ENCODE measurements at places on chromosomes 1 and 21.

GRCh38 chr1:7121622-7121988, 336.4 kb downstream of the CAMTA1 start:
- no peak overlapping the region for H3K4me3 ChIP-seq
- H3K27ac ChIP-seq, result no peak overlapping the region
- no peaks in the 10 kb centered on the region for H3K4me1 ChIP-seq
- H3K27me3 ChIP-seq, result peaks cover 1% of the 10 kb centered on the region
- no peaks in the 10 kb centered on the region for H3K36me3 ChIP-seq

DNA sequence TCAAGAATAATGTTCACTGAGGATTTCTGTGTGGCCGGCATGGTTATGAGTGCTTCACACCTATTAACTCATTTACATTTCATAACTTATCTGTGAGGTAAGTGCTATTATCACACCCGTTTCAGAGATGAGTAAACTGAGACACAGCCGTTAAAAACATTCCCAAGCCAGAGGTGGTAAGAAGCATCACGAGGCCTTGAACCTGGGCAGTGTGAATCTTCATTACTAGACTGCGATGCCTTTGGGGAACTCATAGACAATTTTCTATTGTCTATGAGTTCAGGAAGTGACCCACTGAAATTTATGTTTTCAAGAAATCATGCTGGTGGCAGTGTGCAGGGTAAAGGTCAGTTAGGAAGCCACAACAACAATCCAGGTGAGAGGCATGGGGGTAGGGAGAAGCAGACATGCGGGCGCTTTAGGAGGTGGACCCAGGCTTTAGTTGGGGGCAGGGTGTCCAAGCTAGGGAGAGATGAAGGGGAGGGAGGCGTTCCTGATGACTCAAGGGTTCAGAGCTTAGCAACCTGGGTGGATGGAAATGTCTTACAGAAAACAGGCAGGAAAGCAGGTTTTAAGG, 14.5 kb downstream of the GNG12 start:
- H3K4me1 ChIP-seq, result no peaks in the 10 kb centered on the region
- H3K4me3 ChIP-seq, result no peak overlapping the region
- no peaks in the 10 kb centered on the region for H3K36me3 ChIP-seq
- DNase-seq, result no peak
- H3K27ac ChIP-seq, result no peak overlapping the region

GRCh38 chr1:69738458-69739250, 170.9 kb downstream of the LRRC7 start:
- H3K27ac ChIP-seq, result no peak overlapping the region
- H3K27me3 ChIP-seq, result no peaks in the 10 kb centered on the region
- no peak overlapping the region for H3K4me3 ChIP-seq
- DNase-seq, result no peak
- no peaks in the 10 kb centered on the region for H3K36me3 ChIP-seq

DNA sequence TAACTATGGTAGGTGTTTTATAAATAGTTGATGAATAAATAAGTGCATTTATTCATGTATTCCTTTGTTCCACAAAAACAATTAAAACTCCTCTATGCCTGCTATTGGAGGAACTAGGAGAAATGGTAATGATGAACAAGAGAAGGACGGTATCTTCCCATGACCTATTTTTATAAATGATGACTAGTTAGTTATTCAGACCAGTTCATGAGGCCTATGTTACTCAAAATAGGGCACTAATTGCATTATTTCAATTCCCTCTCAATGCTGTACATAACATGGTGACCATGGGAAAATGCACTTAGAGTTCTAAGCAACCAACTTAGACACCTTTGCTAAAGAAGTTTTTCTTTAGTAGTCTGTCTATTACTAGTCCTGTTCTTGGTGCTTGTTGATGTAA, 53.1 kb downstream of the XCL1 start:
- no peaks in the 10 kb centered on the region for H3K36me3 ChIP-seq
- no peak overlapping the region for H3K4me3 ChIP-seq
- no peak overlapping the region for H3K27ac ChIP-seq
- peaks cover 7% of the 10 kb centered on the region for H3K27me3 ChIP-seq
- DNase-seq, result no peak

DNA sequence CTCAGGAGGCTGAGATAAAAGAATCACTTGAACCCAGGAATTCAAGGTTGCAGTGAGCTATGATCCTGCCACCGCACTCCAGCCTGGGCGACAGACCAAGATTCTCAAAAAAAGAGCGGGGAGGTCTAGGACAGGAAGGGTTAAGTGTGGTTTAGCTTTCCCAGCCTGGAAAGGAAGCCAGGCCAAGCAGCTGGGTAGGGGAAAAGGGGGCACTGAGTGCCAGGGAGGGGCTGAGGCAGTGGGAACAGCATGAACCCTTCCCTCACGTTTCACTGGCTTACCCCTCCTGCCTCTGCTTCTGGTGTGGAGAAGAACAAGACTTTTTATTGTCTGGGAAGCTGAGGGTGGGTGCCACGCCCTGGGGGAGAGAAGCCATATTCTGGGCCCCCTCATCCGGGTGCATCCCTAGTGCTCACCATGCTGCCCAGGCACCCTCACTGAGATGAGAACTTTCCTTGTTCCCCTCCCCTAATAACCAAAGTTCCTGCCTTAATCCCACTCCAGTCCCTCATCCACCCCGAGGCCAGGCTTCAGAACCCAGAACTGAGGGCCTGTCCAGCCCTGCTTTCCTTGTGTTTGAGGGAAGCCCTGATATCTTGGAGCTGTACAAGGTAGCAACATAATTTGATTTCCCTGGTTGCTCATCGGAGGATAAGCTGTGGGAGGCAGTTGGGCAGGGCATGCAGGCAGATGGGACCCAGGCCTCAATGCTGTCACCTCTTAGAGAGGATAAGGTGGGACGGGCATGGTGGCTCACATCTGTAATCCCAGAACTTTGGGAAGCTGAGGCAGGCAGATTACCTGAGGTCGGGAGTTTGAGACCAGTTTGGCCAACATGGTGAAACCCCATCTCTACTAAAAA, 2.0 kb upstream of the LMNA start:
- H3K27ac ChIP-seq, result no peak overlapping the region
- H3K4me1 ChIP-seq, result peaks cover 27% of the 10 kb centered on the region
- no peak for DNase-seq
- no peak overlapping the region for H3K4me3 ChIP-seq

DNA sequence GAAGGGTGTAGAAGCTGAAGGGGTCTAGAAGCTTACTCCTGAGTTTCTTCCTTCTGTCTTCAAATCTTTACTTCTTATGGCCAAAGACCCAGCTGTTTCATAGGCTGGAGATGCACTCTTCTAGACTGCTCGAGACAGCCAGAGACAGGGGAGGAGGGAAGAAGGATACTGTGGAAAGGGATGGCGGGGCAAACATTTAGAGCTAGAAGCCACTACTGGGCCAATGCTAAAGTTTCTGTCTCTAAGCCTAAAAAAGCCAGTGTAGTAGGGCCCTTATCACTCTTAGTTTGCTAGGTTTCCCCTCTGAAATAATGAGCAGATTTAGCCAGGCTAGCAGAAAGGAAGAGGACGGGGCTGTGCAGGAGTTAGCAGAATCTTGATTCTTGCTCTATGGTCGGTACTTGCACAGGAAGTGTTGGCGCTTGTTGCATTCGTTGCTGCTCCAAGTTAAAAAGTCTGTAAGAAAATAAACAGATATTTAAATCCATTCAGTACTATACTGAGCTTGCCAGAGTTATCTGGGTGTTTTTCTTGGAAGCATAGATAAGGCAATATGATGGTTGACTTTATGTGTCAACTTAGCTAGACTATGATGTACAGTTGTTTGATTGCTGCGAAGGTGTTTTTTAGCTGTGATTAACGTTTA, 16.9 kb downstream of the REG4 start:
- no peak overlapping the region for H3K4me3 ChIP-seq
- peaks cover 38% of the 10 kb centered on the region for H3K4me1 ChIP-seq
- H3K27ac ChIP-seq, result no peak overlapping the region
- peaks cover 14% of the 10 kb centered on the region for H3K27me3 ChIP-seq
- no peak for DNase-seq

DNA sequence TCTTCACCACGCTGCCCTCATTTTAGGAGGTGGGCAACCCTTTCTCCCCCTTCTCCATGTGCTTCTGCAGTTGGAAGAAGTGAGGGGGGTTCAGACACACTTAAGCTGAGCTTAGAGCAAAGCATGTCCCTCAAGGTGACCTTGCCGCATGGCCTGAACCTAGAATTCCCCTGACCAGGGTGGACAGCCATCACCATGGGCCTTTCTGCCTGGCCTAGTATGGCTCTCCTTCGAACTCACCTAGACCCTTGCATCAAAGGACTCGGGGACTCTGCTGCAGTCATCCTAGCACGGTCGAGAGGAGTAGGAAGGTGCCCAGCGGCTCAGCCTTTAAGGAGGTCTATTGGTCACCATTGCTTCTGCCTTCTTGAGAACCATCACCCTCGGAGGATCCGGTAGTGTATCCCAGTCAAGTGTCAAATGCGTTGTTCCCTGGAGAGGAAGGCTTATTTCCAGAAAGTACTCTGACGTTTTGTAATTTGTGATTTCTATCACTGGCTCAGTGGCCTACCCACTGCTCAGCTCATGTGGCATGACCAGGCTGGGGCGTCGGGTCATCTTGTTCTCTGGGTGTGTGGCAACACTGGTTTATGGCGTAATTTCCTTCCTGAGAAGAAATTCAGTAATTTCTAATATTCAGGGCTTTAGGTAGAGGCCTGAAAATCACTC, at the start of gene KCNE1:
Gene KCNE1 (minus strand): TSS at position 424 of the 669 bp plus-strand sequence. CDS start 62,576 bp downstream, outside the sequence.
- peaks cover 2% of the 10 kb centered on the region for H3K27me3 ChIP-seq
- H3K4me1 ChIP-seq, result peaks cover 5% of the 10 kb centered on the region
- H3K27ac ChIP-seq, result no peak within 1 kb of the TSS
- no peak within 1 kb of the TSS for H3K4me3 ChIP-seq
- no peak for DNase-seq
- H3K36me3 ChIP-seq, result no peaks in the 10 kb centered on the region

GRCh38 chr1:32250893-32251716, at the start of gene LCK:
Gene LCK, plus strand, starts transcription at chr1:32251265. Its CDS starts 23,065 bp downstream, at chr1:32274330.
- H3K27ac ChIP-seq, result peak within 1 kb of the TSS; percentile 92
- no peaks in the 10 kb centered on the region for H3K27me3 ChIP-seq
- peak within 1 kb of the TSS; percentile 99 for H3K4me3 ChIP-seq
- H3K36me3 ChIP-seq, result peaks cover 26% of the 10 kb centered on the region
- DNase-seq, result peak; percentile 53

DNA sequence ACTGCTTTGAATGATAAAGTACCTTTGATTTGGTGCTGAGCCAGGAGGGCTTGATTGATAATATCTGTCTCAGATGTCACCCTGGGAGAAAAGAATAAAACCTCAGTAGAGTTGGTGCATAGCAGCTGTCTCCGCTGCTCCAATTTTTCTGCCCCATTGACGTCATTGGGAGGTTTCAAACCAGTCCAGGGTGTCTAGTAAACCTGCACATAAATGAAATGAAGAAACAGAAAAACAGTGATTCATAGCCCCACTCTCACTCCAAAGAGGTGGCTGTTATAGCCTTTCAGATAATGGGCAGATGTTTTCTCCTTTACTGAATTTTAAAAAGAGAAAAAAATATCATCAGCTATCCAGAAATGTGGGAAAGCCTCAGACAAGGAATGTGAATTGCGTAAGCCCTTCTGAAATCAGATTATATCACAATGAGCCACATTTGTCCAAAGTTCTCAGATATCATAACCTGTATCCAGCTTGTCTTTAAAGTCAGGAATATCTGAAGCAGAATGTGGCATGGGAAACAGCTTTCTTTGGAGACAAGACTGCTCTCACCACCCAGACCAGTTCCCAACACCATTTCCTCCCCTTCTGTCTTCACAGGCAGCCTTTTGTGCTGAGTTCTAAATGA, 351.3 kb upstream of the SGIP1 start:
- peaks cover 9% of the 10 kb centered on the region for H3K36me3 ChIP-seq
- H3K27ac ChIP-seq, result peak overlapping the region; percentile 18
- DNase-seq, result peak; percentile 33
- peak overlapping the region; percentile 51 for H3K4me3 ChIP-seq

- no peak overlapping the region for H3K4me3 ChIP-seq
- peaks cover 36% of the 10 kb centered on the region for H3K4me1 ChIP-seq
- no peaks in the 10 kb centered on the region for H3K36me3 ChIP-seq
- no peak for DNase-seq
- no peaks in the 10 kb centered on the region for H3K27me3 ChIP-seq
Observed at GRCh38 chr21:45765375-45765774, 121.8 kb downstream of the PCBP3 start.

- peaks cover 50% of the 10 kb centered on the region for H3K4me1 ChIP-seq
- no peaks in the 10 kb centered on the region for H3K27me3 ChIP-seq
- peak; percentile 38 for DNase-seq
- H3K27ac ChIP-seq, result peak overlapping the region; percentile 57
- peaks cover 57% of the 10 kb centered on the region for H3K36me3 ChIP-seq
- no peak overlapping the region for H3K4me3 ChIP-seq
Observed at GRCh38 chr21:34126269-34126668, 52.9 kb downstream of the MRPS6 start.

DNA sequence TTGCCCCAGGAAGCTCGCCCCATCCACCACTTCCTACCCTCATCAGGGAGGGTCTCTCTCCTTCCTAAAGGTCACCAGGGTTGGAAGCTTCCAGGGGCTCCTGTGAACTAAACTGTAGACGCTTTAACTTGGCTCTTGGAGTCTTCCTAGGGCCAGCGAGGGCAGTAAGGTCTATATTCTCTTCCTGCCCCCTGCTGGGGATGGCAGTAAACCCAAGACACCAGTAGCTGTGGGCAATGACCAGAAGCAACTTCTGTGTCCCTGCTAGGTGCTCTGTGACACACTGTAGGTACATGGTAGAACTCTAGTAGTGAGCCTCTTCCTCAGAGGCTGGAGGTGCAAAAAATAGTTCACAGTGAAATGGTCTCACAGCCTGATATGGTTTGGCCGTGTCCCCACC, 30.0 kb downstream of the KCND3 start:
- no peak for DNase-seq
- H3K4me3 ChIP-seq, result no peak overlapping the region
- H3K27me3 ChIP-seq, result peaks cover 17% of the 10 kb centered on the region
- no peak overlapping the region for H3K27ac ChIP-seq

DNA sequence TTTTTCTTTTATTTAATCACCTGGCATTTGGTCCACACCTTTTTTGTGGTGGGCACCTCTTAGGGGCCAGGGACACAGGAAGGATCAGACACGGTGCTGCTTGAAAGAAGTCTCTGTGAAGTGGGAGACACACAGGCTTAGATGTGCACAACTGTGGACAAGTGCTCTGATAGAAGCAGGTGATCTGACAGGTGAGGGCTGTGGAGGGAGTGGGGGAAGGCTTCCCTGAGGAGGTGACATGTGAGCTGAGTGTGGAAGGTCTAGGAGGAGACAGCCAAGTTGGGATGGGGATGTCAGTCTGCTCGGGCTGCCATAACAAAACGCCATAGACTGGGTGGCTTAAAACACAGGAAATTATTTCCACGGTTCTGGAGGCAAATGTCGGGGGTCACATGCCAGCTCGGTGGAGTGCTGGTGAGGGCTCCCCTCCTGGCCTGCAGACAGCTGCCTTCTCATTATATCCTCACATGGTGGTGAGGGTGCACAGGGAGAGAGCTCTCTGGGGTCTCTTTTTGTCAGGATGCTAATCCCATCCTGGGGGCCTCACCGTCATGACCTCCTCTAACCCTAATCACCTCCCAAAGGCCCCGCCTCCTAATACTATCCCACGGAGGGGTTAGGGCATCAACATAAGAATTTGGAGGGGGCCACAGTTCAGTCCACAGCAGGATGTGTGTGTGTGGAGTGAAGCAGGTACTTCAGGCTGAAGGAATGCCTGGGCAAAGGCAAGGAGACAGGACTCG, 5.2 kb upstream of the KIAA1614 start:
- H3K36me3 ChIP-seq, result no peaks in the 10 kb centered on the region
- H3K27me3 ChIP-seq, result peaks cover 23% of the 10 kb centered on the region
- H3K27ac ChIP-seq, result peak overlapping the region; percentile 19
- no peak overlapping the region for H3K4me3 ChIP-seq

GRCh38 chr1:219476716-219477115, 136.2 kb downstream of the ZC3H11B start:
- no peak overlapping the region for H3K27ac ChIP-seq
- H3K36me3 ChIP-seq, result no peaks in the 10 kb centered on the region
- no peak for DNase-seq
- H3K4me3 ChIP-seq, result no peak overlapping the region
- no peaks in the 10 kb centered on the region for H3K27me3 ChIP-seq

Measured in activated T-helper 1 cell treated with anti-CD3 and anti-CD28 coated beads, Interleukin-12 subunit alpha, Interleukin-12 subunit beta, Interleukin-2, Interleukin-4 antibody, amounts not matched to agents 30 ng/mL and 10 ng/mL and 1 ng/mL, durations not matched to agents 14 hours and 24 hours and 36 hours (primary cell).